ENCODE measurements at places on chromosomes 4 and X. TPM values are rescaled to one million over a fixed set of nuclear protein-coding genes. Genes with fewer than 3 reads are reported as not detected.

GDPD2 gene
- 2.8 TPM for total RNA-seq

- H3K36me3 ChIP-seq, result peaks cover 42% of the 10 kb centered on the region
- H3K27me3 ChIP-seq, result no peaks in the 10 kb centered on the region
- peak overlapping the region; percentile 79 for H3K27ac ChIP-seq
Observed at GRCh38 chr4:140637836-140638235, 69.1 kb upstream of the UCP1 start.

DNA sequence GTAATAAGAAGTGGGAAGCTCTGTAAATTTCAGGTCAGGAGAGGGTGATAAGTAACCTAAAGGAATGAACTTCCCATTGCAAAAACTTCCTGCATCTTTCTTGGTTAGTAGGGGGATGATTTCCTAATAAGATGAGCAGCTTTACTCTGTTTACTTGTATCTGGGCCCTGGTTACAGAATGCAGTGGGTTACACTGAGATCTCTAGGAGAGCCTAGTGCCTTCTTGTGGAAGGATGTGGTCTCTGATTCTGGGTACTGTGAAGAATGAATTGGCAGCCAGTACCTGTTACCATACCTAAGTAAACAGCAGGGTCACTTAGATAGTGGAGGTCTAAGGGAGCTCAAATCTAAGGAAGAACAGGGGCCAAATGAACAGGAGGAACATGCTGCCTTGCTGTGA lies 320.6 kb downstream of the ARHGAP10 start:
- DNase-seq, result no peak
- H3K4me3 ChIP-seq, result no peak overlapping the region
- H3K27me3 ChIP-seq, result no peaks in the 10 kb centered on the region

- peaks cover 4% of the 10 kb centered on the region for H3K36me3 ChIP-seq
- no peaks in the 10 kb centered on the region for H3K27me3 ChIP-seq
- no peaks in the 10 kb centered on the region for H3K4me1 ChIP-seq
Observed at GRCh38 chrX:154469880-154470279, 9.2 kb downstream of the LAGE3 start.

DNA sequence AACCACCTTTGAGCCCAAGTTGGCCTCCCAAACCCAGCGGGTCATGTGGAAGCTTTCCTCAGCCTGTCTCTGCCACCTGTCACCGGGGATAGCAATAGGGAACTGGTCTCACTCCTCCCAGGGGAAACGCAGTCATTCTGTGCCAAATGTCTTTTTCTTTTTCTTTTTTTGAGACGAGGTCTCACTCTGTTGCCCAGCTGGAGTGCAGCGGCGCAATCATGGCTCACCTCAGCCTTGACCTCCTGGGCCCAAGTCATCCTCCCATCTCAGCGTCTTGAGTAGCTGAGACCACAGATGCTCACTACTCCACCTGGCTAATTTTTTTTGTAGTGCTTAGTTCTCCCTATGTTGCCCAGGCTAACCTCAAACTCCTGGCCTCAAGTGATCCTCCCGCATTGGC lies 40.3 kb downstream of the MED28 start:
- H3K36me3 ChIP-seq, result no peaks in the 10 kb centered on the region
- DNase-seq, result no peak
- no peak overlapping the region for H3K4me3 ChIP-seq
- peaks cover 4% of the 10 kb centered on the region for H3K27me3 ChIP-seq
- H3K27ac ChIP-seq, result no peak overlapping the region
- H3K4me1 ChIP-seq, result no peaks in the 10 kb centered on the region

GRCh38 chr4:99025506-99025905 lies 30.0 kb downstream of the METAP1 start:
- H3K27me3 ChIP-seq, result no peaks in the 10 kb centered on the region
- H3K4me1 ChIP-seq, result peaks cover 42% of the 10 kb centered on the region

GRCh38 chrX:125203737-125204578 lies 115.7 kb upstream of the TEX13C start:
- H3K4me1 ChIP-seq, result peaks cover 13% of the 10 kb centered on the region
- peaks cover 68% of the 10 kb centered on the region for H3K27me3 ChIP-seq
- peak; percentile 26 for DNase-seq

- H3K4me3 ChIP-seq, result no peak overlapping the region
- no peaks in the 10 kb centered on the region for H3K36me3 ChIP-seq
Observed at GRCh38 chrX:16033331-16033730, 90.0 kb upstream of the GRPR start.

- H3K4me3 ChIP-seq, result no peak overlapping the region
- no peaks in the 10 kb centered on the region for H3K36me3 ChIP-seq
- no peak overlapping the region for H3K27ac ChIP-seq
- no peaks in the 10 kb centered on the region for H3K27me3 ChIP-seq
Observed at GRCh38 chrX:42967681-42968300, 189.8 kb upstream of the PPP1R2C start.

DNA sequence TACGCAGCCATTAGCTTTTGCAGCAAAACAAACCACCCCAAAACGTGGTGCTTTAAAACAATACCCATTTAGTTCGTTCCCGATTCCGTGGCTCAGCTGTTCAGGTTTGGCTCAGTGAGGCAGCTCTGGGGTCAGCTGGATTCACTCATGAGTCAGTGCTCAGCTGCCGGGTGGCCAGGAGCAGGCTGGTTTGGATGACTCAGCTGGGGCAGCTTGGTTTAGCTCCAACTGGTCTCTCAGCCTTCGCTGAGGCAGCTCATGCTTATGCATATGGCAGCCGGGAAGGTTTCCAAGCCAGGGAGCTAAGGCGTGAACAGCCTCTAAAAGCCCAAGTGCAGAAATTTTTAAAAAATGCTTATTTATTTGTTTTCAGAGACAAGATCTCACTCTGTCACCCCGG lies 13.3 kb upstream of the CD99 start:
- H3K36me3 ChIP-seq, result peaks cover 3% of the 10 kb centered on the region
- H3K27ac ChIP-seq, result no peak overlapping the region
- no peak for DNase-seq
- no peak overlapping the region for H3K4me3 ChIP-seq
- peaks cover 12% of the 10 kb centered on the region for H3K4me1 ChIP-seq
- H3K27me3 ChIP-seq, result no peaks in the 10 kb centered on the region
